ENCODE measurements at places on chromosomes 2 and 18.

GRCh38 chr2:122866095-122866494, 1110.6 kb downstream of the TSN start:
- DNase-seq: no peak

DNA sequence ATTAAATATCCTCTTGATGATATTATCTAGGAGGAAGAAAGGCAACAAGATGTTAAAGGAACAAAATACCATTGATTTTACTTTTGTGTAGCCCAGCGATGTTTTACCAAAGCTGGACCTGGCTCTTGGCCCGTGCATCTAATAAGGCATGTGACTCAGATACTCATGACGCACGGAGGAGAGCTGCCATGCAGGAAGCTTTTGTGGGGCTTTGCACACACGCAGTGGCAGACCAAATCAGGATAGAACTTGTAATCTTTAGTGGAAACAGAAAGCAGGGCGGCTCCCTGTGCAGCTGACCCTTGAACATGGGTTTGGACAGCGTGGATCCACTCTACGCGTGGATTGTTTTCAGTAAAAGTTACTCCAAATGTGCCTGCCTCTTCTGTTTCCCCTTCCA, 190.0 kb downstream of the NAPG start:
- no peak for DNase-seq

GRCh38 chr2:156116113-156116512, 216.4 kb downstream of the NR4A2 start:
- DNase-seq: no peak

GRCh38 chr2:16168506-16169264, 228.3 kb downstream of the MYCN start:
- DNase-seq: no peak

GRCh38 chr18:36624451-36625167, 204.2 kb downstream of the TPGS2 start:
- DNase-seq: no peak

DNA sequence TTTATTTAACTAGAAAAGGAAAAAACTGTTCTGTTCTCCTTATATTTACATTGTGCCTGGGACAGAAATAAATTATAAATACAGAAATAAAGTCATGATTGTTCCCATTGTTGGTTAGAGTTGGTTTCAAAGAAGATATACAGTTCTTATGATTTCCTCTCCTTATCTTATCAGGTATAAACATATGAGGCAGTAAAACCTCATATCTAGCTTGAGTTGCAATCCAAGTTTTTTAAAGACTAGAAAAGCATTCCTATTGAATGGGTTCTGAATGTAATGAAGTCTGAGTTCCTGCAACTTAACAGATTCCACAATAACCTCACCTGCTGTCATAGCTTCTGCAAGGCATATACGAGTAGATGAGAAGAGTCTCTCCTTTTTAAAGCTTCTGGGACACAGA, 114.7 kb upstream of the CAVIN2 start:
- DNase-seq: no peak

- DNase-seq: no peak
These were observed 49.7 kb downstream of the RASGRP3 start for GRCh38 chr2:33526132-33526531.

- no peak for DNase-seq
These were observed 151.4 kb downstream of the TWIST2 start for GRCh38 chr2:238999291-238999741.

DNA sequence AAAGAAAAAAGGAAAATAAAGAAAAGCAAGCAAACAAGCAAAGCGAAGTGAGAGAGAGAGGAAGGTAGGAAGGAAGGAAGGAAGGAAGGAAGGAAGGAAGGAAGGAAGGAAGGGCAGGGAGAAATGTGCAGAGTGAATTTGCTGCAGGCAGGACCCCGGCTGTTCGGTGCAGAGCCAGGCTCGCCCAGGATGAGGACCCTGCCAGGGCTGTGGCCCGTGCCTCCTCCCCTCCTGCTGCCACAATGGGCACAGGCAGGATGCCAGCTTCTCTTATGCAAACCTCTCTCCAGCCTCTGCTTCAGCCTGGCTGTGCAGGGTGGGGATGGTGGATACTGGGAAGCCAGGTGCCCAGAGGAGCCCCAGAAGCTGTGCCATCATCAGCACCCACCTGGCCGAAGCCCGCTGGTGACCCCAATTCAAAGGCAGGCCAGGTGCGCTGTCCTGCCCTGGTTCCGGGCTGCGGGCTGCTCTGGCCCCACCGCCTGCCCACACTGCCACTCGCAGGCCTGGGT, 3.2 kb downstream of the GPR17 start:
- DNase-seq: no peak

DNA sequence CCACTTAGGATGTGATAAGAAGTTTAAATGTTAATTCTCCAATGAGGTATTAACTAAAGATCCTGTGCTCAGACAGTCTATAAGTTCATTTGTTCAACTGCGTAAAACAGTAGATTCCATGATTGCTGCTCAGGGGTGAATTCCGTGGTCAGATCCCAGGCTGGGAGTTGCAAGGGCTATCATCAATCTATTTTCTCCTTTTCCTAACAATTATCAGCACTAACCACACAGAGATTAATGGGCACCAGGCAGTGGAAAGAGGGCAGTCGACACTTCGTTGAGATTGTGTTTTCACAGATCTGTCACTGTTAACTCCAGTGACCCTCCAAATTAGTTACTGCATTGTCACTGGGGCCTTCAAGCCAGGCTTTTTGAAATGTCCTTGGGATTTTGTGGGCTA, 154.1 kb upstream of the SPRED2 start:
- DNase-seq: no peak

- DNase-seq: no peak
These were observed 93.5 kb upstream of the SPATS2L start for GRCh38 chr2:200212862-200213425.

DNA sequence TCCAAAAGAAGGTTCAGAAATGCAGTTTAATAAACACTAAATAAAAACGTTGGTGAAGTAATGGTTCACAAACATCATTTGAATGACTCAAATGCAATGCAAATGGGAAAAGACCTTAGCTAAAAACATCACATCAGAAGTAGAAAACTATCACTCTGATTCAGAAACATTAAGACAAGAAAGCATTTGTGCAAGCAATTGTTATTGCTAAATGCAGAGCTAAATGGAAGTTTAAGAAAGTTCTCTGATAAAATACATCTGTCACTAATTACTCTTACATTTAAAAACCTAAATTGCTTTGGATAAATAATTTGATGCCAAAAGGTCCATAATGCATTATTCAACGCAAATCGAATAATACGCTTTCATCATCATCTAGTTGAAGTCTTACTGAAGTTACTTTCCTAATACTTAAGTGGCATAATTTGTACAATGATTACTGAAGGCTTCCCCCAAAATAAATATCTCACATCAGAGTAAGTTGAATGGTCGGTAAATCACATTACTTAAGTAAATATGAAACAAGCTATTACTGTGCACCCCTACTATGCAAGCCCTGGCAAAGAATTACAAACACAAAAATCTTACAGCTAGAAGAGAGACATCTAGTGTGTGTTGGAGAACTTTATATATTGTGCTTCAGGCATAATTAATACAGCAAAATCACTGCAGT, 105.7 kb upstream of the KCTD1 start:
- no peak for DNase-seq

DNA sequence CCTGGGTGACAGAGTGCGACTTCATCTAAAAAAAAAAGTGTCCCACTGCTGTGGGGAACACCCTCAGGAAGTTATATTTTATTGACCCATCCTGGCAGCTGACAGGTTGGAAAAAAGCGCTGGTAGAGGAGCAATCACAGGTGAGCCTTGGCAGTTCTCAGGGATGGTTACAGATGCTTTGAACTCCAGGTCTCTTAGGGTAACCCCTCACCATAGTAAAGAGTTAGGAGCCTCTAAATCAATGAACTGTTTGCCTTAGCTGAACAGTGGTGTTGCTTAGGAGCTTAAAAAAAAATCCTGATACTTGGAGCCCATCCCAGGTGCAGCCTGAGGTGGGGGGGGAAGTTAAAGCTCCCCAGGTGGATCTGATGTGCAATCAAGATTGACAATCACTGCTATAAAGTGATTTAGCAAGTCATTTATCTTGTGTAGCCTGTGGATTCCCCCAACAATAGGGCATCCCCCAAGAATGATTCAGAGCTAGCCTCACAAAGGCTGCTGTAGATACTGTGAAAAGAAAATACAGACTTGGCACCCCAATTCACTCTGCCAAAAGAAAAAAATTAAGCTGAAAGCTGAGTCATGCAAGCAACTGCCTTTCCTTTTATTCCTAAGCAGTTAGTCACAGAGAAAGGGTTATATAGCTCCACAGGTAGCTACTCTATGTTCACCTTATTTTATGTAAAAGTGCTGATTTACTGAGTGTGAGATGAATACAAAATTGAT, 14.8 kb downstream of the SLC16A14 start:
- DNase-seq: no peak

GRCh38 chr2:54726940-54727339, 3.5 kb downstream of the EML6 start:
- DNase-seq: no peak

- DNase-seq: no peak
These were observed 8.1 kb upstream of the MTX2 start for GRCh38 chr2:176261136-176261535.
